ENCODE measurements at places on chromosomes 3 and 15.

DNA sequence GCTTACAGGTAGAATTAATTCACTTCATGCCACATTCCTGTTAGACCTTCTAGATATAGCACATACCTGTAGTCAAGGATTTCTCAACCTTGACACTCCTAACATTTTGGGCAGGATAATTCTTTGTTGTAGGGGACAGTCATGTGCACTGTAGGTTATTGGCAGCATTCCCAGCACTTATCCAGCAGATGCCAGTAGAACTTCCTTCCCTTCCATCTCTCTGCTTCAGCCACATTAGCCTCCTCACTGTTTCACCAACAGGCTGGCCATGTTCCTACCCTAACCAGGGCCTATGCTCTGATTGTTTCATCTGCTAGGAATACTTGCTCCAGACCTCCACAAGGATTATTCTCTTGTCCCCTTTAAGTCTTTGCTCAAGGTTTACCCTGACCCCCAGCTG, 68.0 kb upstream of the STAC start:
- DNase-seq = peak; percentile 4

GRCh38 chr15:76234337-76234889, 76.9 kb downstream of the ETFA start:
- no peak for DNase-seq

DNA sequence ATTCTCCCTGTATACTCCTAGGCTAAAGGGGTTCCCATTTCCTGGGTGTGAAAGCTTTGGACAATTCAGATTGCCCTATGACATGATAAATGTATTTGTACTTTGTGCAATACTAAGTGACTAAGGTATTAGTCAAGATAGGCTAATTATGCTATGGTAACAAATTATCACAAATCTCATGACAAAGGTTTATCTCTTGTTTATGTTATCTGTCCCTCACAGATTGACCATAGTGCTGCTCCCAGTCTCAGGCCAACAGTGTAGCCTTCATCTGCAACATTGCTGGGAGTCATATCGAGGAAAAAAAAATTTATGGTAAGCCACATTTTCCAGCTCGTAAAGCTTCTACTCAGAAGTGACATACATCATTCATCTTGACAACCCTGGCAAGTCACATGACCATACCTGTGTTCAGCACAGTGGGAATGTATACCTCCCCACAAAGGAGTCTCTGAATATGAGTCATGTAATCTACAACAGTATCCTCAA, 346.2 kb downstream of the IGSF11 start:
- no peak for DNase-seq

GRCh38 chr15:35565901-35566300, 19.9 kb upstream of the DPH6 start:
- no peak for DNase-seq

GRCh38 chr3:41041462-41041861, 157.8 kb upstream of the CTNNB1 start:
- no peak for DNase-seq
